ENCODE measurements at places on chromosomes 1 and 21.

DNA sequence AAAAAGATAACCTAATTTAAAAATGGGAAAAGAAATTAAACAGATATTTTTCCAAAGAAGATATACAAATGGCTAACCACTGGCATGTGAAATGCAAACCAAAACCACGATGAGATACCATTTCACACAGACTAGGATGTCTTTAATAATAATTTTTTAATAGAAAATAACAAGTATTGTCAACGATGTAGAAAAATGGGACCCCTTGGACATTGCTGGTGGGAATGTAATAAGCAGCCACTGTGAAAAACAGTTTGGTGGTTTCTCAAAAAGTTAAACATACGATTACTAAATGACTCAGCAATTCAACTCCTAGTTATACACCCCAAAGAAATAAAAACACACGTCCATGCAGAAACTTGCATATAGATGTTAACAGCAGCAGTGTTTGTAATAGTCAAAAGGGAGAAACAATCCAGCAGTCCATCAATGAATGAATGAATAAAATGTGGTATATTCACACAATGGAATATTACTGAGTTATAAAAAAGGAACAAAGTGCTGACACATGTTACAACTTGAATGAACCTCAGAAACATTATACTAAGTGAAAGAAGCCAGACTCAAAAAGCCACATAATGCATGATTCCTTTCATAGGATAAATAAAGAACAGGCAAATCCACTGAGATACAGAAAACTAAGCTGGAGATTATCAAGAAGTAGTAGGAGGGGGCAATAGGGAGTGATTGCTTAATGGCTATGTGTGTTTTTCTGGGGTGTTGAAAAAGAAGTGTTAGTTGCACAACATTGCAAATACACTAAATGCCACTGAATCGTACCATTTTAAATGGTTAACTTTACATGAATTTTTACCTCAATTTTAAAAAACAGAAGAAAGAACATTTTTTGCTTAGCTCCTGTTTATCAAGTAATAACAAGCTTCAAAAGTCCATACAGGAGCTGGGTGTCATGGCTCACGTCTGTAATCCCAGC is 4.1 kb downstream of the PPT1 start:
- no peak for DNase-seq

DNA sequence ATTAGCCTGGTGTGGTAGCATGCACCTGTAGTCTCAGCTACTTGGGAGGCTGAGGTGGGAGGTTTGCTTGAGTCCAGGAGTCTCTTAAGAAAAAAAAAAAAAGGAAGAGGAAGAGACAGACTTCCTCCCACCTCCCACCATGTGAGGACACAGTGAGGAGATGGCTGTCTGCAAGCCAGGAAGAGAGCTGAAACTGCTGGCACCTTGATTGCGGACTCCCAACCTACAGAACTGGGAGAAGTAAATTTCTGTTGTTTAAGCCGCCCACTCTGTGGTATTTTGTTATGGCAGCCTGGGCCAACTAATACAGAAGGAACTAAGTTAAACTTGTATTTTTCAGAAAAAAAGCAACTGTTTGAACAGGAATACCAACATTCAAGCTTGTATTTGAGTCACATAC is 21.7 kb downstream of the DOP1B start:
- no peak for DNase-seq

DNA sequence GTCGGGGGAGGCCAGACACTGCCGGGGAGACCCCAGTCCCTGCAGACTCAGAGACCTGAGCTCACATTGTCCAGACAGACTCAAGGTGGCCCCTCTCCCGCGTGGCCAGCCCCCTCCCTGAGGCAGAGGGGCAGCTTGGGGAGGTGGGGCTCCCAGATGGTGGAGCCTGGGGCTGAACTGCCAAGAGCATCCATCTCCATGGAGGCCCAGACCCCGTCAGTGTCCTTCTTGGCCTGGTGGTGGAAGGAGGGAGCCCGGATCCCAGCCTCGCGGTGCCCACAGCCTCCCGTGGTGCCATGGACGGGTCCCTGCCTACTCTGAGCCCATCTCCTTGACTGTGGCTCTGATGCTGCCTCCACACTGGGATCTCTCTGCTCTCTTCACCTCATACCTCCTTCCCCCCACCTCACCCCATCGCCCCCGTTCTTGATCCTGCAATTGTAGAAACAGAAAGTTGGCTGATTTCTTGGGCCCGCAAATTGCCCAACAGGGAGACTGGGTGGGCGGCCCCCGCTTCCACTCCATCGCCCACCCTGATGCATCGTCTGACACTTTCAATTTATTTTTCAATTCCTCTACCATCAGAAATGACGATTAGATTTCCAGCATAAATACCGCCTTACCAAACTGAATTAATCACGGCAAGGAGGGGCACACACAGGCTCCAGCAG is 348.9 kb downstream of the MATN1 start:
- DNase-seq = no peak

GRCh38 chr1:40980068-40980452 is 564 bp downstream of the CTPS1 start:
- no peak for DNase-seq

GRCh38 chr1:7581754-7582459 is 189.2 kb upstream of the VAMP3 start:
- no peak for DNase-seq

GRCh38 chr1:236123563-236123962 is 18.8 kb upstream of the GPR137B start:
- DNase-seq = no peak

DNA sequence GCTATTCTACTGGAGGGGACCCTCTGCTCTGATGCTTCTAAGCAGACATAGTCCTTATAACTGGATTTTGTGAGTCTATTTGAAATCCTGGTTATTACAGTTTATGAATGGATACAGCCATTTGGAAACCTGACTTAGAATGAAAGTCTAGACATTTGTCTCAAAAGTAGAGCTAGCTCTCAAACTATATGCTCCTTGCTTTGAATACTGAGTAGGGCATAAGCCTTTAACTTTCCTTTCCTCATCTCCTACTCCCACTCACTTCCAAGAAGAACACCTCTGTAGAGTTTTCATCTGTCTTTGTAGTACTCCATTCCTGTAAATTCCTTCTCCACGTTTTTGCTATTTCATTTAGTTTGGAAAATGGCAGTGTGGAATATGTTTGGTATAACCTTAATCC is 9.0 kb upstream of the ARID1A start:
- DNase-seq = no peak

All from CD4-positive, alpha-beta T cell treated with Interleukin-6 for 4 hours (primary cell).